NCI-H187 treated with DMSO at 0.1 percent for 48 hours (cell line): ENCODE measurements at places on chromosomes 12 and 14.

GRCh38 chr14:103308717-103309616, 25.1 kb upstream of the EIF5 start:
- no peak for DNase-seq

- DNase-seq = no peak
Measured at GRCh38 chr14:69573205-69573830, 1.4 kb downstream of the CCDC177 start.

- DNase-seq = no peak
Measured at GRCh38 chr12:119683413-119683812, 15.5 kb downstream of the PRKAB1 start.

DNA sequence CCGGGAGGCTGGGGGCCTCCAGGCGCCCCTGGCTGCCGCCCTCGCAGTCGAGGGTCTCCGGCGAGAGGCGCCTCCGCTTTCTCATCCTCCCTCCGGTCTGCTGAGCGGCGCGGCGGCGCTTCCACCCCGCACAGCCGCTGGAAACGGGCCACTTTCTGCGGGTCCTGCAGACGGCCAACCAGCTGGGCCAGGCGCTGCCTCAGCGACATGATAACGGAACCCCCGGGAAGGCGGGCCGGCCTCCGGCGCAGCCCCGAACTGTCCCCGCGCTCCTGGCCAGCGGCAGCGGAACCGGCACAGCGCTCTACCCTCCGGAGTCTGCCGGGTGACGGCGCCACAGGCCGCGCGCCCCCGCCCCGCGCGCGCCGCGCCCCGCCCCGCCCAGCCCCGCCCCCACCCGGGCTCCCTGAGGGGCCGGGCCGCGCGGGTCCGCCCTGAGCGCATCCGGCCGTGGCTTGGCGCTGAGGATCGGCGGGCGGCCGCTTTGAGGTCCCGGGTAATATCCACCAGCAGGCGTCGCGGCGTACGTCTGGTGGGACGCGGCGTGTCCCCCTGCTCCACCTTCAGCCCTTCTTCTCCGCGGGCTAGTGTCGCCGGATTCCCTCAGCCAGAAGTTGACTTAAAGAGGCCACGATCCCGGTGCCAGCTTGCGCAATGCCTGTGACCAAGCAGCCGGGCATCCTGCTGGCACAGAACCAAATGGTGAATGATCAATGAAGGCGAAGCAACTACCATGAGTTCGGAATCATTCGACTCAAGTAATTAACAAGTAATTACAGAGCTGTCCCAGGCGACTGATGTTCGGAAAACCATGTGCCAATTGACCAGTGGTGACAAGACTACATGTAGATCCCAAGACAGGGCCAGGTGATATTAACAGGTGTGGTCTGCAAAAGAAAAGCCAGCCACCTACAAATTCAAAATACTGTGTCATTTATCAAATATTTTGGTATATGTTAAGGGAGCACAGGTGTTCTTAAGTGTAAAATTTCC, at the start of gene SGPP1:
Gene SGPP1 (minus strand): TSS at position 330 of the 993 bp plus-strand sequence. CDS start 121 bp downstream, at position 209.
- DNase-seq = no peak

DNA sequence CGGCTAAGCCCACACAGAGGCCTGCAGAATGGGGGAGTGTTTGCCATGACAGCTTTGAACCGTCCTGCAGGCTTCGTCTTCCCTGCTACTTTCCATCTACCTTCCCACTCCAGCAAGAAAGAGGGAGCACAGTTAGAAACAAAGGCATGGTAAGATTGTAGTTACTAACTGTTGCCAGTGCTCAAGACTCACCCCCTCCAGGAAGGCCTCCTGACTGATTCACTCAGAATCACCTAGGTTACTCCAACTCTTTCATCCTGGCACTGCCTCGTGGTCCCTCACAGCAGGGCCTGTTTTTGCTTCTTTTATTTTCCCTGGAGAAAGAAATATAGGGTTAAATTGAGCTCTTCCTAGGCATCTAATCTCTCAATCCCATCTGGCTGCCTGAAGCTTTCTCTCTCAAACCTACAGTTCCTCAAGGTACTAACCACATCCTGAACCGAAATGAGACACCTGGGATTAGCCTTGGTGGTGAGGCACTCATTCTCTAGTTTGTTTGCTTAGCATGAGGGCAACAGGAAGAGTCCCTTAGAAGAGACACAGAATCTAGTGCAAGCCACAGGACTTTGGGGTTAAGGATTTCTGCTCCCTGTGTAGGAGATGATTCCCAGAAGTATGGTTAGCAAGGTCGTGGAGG, 7.8 kb downstream of the GALNT6 start:
- peak; percentile 18 for DNase-seq

- DNase-seq = no peak
Measured at GRCh38 chr14:100617410-100618317, 30.4 kb upstream of the BEGAIN start.

- no peak for DNase-seq
Measured at GRCh38 chr12:25433024-25433423, 120.1 kb downstream of the LMNTD1 start.

DNA sequence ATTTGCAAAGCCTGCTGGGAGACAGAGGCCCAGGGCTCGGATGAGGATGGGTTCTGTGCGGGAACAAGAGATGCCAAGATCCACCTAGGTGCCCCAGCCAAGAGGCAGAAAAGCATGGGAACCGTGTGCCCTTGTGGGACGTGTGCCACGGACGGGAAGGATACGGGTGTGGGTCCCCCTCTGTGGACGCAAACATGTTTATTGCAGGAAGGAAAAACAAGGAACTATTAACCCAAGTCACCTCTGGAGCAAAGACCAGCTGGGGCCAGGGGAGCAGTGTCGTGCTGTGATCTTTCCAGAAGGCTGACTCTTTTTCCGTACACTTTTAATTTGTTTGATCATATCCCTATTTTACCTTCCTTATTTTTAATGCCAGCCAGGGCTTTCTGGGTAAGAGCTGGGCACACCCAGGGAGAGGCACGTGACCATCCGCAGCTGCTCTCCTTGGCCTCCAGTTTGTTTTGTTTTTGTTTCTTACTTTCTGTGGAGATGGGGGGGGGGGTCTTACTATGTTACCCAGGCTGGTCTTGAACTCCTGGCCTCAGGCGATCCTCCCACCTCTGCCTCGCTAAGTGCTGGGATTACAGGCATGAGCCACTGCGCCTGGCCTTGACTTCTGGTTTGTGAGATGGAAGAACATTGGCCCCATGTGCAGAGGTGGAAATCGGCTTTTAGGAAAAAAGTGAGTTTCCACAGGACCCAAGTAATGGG, 20.7 kb downstream of the SCARB1 start:
- no peak for DNase-seq

DNA sequence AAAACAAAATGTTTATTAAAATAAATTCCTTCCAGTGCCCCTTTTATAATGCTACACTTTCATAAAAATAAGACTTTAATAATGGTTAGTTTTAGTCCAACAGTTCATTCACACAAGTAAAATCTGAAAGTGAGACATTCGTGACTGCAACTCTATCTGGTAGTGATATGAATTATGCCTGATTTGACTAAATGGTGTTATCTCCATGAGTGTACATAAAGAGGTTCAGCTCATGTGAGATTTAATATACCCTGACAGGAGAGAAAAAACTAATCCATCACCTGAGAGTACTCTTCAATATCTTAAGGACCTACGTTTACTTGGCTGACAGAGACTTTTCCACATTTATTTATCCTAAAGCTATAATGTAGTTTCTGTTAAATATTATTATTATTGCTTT, 34.0 kb downstream of the ERO1A start:
- no peak for DNase-seq

DNA sequence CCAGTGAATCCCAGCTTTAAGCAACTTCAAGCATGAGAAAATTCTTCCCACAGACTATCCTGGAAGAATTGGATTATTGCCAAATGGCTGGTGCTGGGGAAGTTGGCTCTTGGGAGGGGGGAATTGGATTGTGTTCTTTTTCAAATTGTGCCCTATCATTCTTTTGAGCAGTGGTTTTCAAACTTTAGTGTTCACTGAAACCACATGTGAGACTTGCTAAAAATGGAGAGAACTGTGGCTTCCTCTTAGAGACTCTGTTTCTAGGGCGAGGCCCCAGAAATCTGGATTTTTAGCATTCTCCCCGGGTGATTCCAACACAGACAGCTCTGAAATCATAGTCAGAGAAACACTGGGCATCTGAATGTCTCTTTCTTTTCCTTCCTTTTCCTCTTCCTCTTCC, 14.3 kb upstream of the OTUB2 start:
- DNase-seq = no peak

DNA sequence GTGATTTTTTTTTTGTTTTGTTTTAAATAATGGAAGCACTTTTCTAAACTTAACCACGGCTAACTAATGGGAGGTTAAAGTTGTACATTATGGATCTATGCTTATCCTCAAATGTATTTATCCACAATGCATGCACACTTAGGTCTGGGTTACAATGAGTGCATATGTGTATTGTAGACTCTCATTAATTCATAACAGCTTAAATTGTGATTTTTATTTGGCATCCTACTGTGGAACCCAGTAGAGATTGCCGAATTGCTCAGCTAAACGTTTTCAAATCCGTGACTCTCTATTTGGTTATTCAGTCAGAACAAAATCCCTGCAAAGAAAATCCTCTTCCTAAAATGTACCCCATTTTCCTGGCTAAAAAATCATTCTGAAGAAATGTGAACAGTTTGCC, 244.0 kb downstream of the SLC25A21 start:
- DNase-seq = no peak

DNA sequence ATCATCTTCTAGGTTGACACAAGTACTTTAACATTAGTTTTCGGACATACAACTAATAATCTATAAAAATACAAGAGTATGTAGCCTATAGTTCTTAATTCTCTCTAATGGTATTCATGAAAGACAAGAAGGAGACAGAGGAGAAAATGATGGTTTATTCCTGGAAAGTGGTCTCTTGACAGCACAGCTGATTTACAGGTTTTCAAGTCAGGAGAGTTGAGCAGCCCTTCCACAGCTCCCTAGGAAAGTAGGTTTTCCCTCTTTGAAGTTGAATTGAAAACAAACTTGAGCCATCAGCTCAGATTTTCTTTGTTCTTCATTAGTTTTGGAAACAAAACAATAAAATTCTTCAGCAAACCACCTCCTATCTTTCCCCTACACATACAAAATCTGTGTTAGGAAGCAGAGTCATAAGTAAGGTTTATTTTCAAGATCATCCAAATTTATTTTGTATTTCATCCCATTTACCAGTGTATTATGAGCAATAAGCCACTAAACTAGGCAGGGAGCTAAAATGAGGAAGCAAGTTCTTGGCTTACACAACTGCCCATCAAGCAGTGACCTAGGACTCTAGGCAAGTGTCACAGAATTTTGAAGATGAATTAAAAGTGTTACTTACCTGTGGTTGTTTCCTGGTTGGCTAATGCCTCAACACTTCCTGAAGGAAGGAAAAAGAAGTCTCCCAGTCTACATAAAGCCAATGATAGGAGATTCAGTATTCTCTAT, 357.0 kb downstream of the BCAT1 start:
- DNase-seq = no peak

DNA sequence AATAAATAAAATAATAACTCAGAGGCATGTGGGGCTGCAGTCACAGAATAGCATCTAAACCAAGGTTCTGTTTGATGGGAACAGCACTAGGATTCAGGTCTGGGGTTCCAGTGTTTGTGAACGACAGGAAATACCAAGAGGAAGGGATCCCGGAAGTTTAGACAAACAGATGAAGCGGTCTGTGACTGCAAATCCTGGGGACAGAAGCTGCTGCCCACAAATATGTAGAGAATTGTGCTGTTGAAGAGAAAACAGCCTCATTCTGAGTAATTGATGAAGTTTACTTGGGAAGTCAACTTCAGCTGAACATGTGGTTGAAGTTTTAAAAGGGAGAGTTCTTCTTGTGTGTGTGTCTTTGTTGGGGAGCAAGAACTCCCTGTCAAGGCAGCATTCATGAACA, 98.4 kb upstream of the TBX5 start:
- DNase-seq = no peak

DNA sequence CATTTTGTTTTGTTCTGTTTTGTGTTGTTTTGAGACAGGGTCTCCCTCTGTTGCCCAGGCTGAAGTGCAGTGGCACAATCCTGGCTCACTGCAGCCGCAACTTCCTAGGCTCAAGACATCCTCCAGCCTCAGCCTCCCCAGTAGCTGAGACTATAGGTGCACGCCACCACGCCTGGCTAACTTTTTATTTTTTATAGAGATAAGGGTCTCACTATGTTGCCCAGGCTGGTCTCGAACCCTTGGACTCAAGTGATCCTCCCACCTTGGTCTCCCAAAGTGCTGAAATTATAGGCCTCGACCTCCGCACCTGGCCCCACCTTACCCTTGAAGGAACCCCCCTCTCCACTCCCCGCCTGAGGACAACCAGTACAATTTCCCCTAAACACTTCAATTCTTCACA, 7.5 kb upstream of the IFT81 start:
- DNase-seq = no peak
